Endodermal cell (in vitro differentiated cells): ENCODE measurements at places on chromosomes 12 and 14. TPM values are rescaled to one million over a fixed set of nuclear protein-coding genes. Genes with fewer than 3 reads are reported as not detected.

DNA sequence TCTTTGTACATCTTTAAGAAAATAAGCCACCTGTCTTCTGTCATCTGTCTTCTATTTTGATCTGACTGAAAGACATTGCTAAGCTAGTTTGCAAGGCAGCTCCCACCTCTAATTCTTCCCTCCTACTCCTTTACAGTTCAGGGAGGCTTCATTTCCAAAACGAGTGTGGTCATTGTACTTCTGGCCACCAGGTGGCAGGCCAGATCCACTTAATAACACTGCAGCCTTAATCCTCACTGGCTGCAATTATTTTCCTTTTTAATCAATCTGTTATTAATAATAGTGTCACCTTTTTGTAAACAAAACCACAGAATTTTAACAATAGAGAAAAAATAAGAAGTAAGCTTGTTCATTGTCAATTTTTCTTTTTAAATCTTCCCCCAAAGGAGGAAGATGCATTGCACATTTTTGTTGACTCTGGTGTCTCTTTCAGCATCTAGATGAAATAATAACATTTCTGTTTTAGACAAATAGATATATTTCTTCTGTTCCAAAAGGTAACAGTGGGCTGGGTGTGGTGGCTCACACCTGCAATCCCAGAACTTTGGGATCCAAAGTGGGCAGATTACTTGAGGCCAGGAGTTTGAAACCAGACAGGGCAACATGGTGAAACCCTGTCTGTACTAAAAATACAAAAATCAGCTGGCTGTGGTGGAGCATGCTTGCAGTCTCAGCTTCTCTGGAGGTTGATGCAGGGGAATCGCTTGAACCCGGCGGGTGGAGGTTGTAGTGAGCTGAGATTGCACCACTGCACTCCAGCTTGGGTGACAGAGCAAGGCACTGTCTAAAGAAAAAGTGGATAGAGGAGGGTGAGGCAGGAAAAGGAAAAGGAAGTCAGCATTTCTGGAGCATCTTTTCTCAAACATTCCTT is 23.3 kb downstream of the GABARAPL1 start:
- no peaks in the 10 kb centered on the region for H3K4me1 ChIP-seq
- H3K36me3 ChIP-seq = no peaks in the 10 kb centered on the region
- no peaks in the 10 kb centered on the region for H3K27me3 ChIP-seq
- DNase-seq = no peak
- H3K4me3 ChIP-seq = peak overlapping the region; percentile 41

- H3K4me3 ChIP-seq = no peak overlapping the region
- no peak overlapping the region for H3K27ac ChIP-seq
- H3K36me3 ChIP-seq = no peaks in the 10 kb centered on the region
- no peaks in the 10 kb centered on the region for H3K27me3 ChIP-seq
- no peaks in the 10 kb centered on the region for H3K4me1 ChIP-seq
These were observed 333.1 kb upstream of the DIO2 start for GRCh38 chr14:80544366-80544765.

GRCh38 chr14:75653563-75653962 is 7.1 kb downstream of the ERG28 start:
- no peaks in the 10 kb centered on the region for H3K27me3 ChIP-seq
- no peak for DNase-seq
- H3K4me1 ChIP-seq = peaks cover 3% of the 10 kb centered on the region
- H3K36me3 ChIP-seq = peaks cover 86% of the 10 kb centered on the region
- no peak overlapping the region for H3K27ac ChIP-seq

- H3K36me3 ChIP-seq = no peaks in the 10 kb centered on the region
- no peak overlapping the region for H3K27ac ChIP-seq
- H3K27me3 ChIP-seq = no peaks in the 10 kb centered on the region
These were observed 869.2 kb downstream of the TMEM121 start for GRCh38 chr14:106395456-106396050.

DNA sequence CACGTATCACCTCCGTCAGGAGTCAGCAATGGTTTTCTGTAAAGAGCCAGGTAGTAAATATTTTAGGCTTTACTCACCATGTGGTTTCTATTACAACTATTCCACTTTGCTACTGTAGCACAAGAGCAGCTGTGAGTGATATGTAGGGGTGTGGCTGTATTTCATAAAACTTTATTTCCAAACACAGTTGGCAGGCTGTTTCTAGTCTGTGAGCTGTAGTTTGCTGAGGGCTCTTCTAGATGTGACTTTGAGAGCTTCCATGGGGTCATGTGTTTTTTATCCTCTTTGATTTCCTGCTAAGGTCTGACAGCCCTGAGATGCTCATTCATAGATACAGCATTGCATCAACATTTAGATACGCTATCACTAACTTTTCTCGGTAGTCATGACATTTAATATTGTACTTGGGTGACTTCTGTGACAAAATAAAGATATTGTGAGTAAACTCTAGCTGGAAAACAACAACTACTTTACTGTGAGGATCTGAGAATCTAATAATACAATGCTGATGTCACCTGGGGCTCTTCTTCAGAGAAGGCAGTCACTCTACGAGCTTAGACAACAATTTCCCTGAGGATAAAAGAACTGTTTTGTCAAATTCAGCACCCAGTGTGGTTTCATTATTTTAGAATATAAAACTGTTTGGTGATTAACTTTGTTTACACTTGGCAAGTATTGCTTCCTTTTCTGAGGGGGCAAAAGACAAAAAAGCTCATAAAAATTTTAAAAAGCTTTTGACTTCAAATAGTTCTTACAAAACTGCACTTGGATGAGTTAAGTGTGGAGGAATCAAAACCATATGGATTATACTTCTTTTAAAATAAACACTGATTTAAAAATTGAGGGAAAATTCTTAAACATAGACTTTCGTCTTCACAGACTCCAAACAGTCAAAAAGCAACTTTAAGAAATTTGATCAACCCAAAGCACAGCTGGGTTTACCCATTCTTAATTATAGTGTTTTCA is 231.2 kb upstream of the DCN start:
- no peak overlapping the region for H3K27ac ChIP-seq
- H3K4me3 ChIP-seq = no peak overlapping the region
- H3K36me3 ChIP-seq = no peaks in the 10 kb centered on the region
- DNase-seq = no peak
- no peaks in the 10 kb centered on the region for H3K27me3 ChIP-seq

- DNase-seq = peak; percentile 73
- H3K4me1 ChIP-seq = no peaks in the 10 kb centered on the region
- H3K27me3 ChIP-seq = no peaks in the 10 kb centered on the region
These were observed 28.8 kb upstream of the CLMN start for GRCh38 chr14:95348395-95349080.

- no peak overlapping the region for H3K27ac ChIP-seq
- H3K27me3 ChIP-seq = no peaks in the 10 kb centered on the region
- no peak for DNase-seq
- H3K4me1 ChIP-seq = no peaks in the 10 kb centered on the region
- H3K36me3 ChIP-seq = no peaks in the 10 kb centered on the region
These were observed 28.6 kb upstream of the ADGRD1 start for GRCh38 chr12:130924966-130925665.

The TPPP2 gene
- 0.80 to 1.7 TPM in 2 of 3 replicates, not detected in the other for total RNA-seq

The KRT75 gene
- not detected in 2 replicates for total RNA-seq

The TAS2R31 gene
- total RNA-seq = 5.9 and 12.4 TPM in 2 replicates

The GALNT6 gene
- total RNA-seq = 13.9 and 14.9 TPM in 2 replicates
